ENCODE measurements at places on chromosomes 3 and 15.
A peak's percentile ranks its signal among the peaks of the same experiment; 100 is the strongest.

DNA sequence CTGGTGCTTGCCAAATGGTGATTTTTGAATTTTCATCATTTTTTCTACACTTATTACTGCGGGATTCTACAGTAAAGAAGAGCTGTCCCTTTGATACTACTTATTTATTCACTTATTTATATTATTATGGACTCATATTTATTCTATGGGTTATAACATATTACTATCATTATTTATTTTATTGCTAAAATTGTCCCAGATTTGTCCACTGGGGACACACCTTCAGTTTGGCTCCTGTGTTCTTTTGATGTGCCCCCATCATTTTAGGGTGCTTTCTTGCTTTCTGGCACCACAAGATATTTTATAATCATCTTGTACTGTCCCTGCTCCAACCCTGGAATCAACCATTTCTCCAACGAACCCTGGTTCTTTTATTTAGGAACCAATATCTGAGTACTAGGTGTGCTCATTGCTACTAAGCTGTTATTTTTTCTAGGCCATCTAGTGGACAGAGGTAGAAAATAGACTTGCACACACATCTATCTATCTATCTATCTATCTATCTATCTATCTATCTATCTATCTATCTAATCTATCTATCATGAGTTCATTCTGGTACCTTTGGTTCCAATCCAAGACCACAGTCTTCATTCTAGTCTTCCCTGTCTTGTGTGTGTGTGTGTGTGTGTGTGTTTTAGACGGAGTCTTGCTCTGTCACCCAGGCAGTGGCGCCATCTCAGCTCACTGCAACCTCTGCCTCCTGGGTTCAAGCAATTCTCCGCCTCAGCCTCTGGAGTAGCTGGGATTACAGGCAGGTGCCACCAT lies 16.0 kb downstream of the SLC22A14 start:
- DNase-seq, result no peak

GRCh38 chr15:88231909-88232644 lies 24.5 kb downstream of the NTRK3 start:
- DNase-seq, result no peak

- peak; percentile 80 for DNase-seq
Measured at GRCh38 chr3:185677146-185677829, 91.2 kb downstream of the SENP2 start.

DNA sequence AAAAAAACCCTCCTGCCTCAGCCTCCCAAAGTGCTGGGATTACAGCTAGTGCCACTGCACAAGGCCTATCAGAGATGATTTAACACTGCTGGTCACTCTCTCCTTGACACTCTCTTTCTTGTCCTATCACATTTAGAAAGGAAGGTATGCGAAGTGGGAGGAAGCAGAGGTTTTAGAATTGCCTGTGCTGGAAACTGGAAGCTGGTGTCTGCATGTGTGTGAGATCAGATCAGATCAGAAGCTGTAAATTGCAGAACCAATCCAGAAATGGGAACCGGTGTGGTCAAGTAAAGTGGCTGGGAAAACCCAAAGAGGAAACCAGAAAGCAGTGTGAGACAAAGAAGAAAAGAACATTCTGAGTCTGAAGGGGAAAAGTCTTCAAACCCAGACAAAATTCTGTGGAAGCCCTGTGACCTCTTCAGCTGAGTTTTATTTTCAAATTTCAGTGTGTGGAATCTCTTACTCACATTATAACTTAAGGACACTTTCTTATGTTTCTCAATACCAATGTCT lies 2.8 kb downstream of the EFHB start:
- no peak for DNase-seq

DNA sequence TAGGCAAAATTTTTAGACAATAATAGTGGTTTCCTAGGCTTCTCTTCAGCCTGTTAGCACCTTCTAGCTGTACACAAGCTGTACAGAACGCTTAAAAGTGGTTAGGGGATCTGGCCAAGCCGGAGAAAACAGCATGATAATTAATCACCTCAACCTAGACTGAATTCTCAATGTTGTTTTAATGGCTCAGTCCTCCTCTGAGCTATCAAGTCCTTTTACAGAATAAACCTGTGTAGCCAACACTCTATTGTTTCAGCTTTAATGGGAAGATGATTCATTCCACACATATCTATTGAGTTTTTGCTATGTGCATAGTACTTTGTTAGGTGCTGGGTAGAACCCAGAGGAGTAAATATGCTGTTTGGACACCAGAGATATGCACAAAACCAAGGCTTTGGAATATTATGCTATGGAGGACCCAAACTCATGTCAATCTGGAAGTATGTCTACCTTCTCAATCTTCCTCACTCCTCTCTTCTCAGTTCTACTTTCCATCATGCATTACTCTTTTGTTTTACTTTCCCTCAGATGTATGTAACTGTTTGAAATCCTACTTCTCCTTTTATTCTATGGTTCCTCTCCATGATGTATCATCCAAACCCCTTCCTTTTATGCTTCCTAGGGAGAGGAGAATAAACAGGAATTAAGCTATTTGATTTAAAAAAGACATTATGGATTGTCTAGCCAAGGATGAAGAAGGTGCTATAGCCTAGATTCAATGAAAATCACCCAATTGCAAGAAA lies 27.6 kb upstream of the UBE2E2 start:
- no peak for DNase-seq
